MCF 10A (cell line): ENCODE measurements at places on chromosomes 4 and X.

GRCh38 chr4:40870150-40870549 lies 120.4 kb downstream of the NSUN7 start:
- no peak for DNase-seq

GRCh38 chr4:130172156-130172555 lies 1076.2 kb downstream of the C4orf33 start:
- peak; percentile 67 for DNase-seq

DNA sequence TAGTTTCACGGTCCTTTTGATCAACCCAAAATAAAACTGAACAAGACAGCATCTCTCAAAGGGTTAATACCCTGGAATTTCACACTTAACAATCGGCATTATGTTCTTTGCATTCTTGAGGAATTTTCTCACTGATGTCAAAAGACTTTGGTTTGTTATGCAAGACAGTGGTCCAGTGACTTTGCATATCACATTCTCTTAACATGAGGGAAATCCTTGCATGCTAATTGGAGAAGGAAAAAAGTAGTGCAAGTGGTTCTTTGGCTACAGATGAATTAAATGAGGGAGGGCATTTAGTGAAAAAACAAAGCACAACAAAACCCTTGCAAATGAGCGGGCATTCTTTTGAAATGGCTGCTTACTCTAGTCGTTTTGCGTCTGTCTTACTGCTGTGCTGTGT lies 105.1 kb upstream of the LIMCH1 start:
- peak; percentile 84 for DNase-seq

GRCh38 chr4:114690571-114690970 lies 92.0 kb downstream of the UGT8 start:
- DNase-seq, result no peak

DNA sequence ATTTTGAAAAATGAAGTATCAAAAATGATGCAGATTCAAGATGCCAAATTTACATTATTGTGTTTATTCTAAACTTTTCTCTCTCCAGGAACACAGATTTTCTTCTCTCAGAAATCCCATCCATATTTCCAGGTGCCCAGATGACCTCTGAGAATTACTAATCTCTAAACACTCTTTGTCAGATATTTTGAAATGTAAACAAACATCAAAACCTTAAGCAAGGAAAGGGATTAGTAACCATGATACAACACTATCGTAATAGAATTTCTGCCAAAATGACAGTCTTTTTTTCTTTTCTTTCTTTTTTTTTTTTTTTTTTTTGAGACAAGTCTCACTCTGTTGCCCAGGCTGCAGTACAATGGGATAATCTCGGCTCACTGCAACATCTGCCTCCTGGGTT lies 76.7 kb downstream of the PDS5A start:
- peak; percentile 12 for DNase-seq

- no peak for DNase-seq
These were observed 4.8 kb downstream of the NOP14 start for GRCh38 chr4:2958446-2958845.
